ENCODE measurements at places on chromosomes 3 and 15. TPM values are rescaled to one million over a fixed set of nuclear protein-coding genes. Genes with fewer than 3 reads are reported as not detected.

The KIF23 gene
- total RNA-seq, result 1.3 TPM

GRCh38 chr3:186849374-186849975 lies 7.0 kb downstream of the ADIPOQ start:
- no peak for DNase-seq

DNA sequence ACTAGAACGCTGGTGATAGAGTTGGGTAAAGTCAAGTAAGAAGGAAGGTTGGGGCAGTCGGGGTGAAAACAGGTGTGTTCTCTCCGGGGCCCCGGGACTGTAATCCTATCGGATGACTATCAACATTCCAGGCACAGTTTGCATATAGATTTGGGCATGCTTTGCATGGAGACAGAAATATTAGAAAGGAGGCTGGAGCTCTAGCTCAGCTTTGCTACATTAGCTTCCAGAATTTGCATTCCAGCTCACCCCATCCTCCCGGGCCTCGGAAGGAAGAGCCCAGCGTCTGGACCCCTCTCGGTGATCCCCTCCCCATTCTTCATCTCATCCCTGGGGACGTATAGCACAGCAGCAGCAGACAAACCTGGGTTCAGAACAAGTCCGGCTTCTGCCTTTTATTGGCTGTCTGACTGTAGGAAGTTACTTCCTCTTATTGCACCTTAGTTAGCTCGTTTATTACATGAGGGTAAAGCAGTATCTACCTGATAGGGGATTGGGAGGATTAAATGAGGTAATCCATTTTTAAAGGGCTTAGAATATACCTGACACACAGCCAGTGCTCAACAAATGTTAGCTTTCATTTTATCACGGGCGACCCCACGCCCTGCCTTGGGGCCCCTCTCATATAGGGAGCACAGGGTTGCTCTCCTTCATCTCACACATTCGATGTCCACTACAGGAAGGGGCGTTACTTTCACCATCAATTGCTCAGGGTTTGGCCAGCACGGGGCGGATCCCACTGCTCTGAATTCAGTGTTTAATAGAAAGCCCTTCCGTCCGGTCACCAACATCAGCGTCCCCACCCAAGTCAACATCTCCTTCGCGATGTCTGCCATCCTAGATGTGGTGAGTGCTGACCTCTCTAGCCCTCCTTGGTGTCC lies 3.2 kb downstream of the HTR3E start:
- no peak for DNase-seq

DNA sequence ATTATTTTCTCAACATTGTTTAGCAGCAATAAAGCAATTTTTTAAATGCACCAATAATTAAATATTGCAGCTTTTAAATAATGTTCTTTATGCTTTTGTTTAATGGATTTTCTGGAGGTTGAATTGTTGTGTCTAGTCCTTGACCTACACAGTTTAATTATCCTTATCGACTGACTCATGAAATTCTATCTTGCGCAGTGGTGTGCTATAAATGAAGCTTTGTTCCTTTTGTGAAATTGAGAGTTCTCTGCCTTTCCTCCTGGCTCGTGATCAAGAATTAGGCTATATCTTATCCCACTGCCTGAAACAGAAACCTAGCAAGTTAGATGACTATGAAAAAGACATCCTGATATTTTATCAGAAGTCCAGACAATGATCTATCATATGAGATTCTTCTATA lies 37.0 kb upstream of the PIK3R4 start:
- DNase-seq, result no peak

The IL5RA gene
- total RNA-seq, result 5.6 TPM

The FBXL22 gene
- total RNA-seq, result 1.4 TPM

- DNase-seq, result no peak
These were observed 12.0 kb upstream of the GNB4 start for GRCh38 chr3:179463319-179463718.

GRCh38 chr3:161231861-161232260 lies 10.8 kb downstream of the NMD3 start:
- DNase-seq, result no peak

DNA sequence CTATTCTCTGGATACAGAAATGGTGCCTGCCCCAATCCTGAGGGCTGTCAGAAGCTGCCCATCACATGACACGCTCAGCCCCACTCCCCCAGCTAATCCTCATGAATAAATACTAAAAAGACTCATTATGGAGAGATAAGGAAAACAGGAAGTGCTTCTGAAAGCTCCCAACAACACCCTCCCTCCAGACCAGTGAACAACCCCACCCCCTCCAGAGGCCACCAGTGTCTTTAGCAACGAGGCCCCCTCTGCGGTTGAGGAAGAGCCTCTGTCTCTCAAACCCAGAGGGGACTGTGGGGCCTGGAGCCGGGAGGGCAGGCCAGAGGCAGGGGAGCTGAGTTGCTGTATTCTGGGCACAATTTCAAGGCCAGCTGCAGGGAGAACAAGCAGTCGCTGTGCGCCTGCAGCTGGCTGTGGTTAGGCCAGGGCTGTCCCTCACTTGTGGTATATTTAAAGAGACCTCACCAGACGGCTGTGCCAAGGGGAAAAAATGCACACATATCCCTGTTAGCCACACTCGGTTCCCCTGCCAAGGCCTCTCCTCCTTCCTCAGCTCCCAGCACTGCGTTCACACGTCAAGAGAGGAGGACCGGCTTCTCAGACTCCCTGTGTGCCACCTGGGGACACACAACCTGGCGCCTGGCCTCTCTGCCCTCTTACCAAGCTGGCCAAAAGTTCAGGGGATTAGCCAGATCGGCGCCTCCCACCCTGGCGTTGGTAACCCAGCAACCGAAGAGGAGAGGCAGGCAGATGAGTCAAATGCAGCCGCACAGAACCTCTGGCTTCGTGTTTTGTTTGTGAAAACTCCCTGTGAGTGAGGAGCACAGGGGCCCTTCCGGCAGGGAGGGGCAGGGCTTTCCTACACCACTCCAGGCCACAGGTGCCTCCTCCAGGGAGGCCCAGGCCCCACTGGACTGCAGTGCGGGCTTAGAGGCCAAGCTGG lies 101.2 kb upstream of the ETV5 start:
- DNase-seq, result no peak

The CCR8 gene
- total RNA-seq, result not detected

All from lower lobe of right lung (tissue), 2 donors.